ENCODE measurements at places on chromosomes 2 and 18.

- no peak for DNase-seq
Observed at GRCh38 chr2:59938181-59938580, 615.3 kb downstream of the BCL11A start.

GRCh38 chr2:97966545-97967215, 29.1 kb downstream of the TMEM131 start:
- DNase-seq = no peak

DNA sequence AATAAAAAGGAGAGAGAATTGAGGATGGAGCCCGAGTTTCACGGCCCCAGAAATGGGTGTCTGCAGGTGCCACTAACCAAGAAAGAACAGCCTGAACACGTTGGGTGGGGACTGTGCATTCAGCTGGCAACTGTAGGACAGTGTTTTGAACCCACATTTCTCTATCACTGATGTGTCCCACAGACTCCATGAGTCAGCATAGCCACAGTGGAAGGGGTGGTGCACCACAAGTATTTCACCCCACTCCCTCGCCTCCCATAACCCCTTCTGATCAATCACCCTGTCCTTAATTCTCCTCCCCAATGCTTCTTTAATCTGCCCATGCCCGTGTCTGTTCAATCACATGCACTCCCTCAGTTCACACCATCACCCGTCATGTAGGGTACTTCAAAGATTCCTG, 291.5 kb downstream of the ZNF516 start:
- no peak for DNase-seq

- no peak for DNase-seq
Observed at GRCh38 chr2:11922294-11922693, 175.9 kb downstream of the LPIN1 start.

DNA sequence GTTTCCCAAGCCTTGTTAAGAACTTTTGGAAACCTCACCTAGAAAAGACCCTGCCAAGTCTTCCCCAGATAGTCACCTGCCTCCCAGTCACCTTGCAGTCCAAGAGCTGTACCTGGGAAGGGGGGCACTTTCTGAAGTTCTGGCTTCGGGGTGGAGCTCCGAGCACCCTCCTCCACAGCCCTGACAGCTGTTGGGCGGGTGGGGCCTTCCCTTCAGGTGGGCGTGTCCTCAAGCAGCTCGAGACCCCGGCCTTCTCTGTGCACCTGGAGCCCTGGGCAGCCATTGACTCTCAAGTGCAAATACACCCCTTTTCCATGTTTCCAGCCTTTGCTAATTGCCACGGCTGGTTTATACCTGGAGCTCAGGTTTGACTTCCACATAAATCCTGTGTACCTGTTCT, 37.0 kb upstream of the IGFBP5 start:
- no peak for DNase-seq

- no peak for DNase-seq
Observed at GRCh38 chr2:88148929-88149438, 21.1 kb upstream of the FABP1 start.

DNA sequence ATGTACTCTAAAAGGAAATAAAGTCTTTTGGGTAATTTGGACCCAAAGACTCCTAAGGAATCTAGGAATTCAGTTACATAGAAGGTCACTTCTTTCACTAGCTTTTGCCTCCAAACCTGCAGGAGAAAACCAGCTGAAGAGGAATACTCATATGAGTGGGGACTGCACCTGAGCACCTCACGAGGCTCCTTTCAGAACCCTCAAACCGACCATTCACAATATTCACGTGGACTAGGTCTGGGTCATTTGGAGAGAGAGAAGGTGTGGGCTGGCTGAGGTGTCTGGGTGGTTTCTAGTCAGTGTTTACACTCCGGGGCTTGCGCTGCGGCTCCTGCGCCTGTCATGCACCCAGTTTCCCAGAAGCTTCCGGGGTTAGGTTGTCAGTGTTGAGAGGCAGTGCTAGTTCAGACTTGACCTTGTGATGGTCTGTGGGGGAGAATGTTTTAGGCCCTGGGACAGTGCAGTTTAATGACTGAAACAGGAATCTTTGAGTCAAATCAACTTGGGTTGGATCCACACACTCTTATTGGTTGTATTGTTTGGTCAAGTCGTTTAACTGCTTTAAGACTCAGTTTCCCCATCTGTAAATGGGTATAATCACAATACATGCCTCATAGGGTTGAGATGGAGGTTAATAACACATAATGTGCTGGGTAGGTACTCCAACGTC, 78.4 kb downstream of the LIMS1 start:
- DNase-seq = peak; percentile 59

GRCh38 chr18:39796393-39796792, 2158.6 kb upstream of the PIK3C3 start:
- no peak for DNase-seq

DNA sequence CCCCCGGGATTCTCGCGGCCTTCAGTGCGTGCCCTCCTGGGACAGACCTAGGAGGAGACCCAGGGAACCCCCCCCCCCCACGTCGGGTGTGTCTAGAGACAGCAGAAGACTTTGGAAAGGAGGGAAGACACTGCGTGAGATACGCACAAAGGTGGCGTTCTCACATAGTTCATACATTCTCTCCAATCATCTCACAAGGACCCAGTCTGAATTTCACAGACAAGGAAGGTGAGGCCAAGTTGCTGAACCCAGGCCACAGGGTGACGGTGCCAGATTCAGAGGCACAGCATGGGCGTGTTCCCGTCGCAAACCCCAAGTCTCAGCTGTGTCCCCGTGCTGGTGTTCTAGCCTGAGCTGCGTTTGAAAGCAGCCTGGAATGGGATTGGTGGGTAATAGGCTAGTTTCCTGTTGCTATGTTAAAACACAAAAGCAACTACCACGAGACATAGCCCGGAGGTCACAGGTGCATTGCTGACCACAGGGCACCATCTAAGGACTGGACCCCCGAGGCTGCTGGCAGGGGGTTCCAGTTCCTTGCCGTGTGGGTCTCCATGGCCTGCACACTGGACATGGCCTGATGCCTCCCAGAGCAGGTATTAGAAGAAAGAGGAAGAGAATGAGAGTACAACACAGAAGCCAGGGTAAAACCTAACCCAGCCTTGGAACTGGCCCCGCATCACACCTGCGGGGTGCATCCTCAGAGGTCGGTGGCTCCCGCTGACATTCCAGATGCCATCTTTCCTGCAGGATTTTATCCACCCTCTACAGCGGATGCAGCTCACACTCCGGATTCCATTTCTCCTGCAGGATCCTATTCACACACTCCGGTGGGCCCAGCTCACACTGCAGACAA, 1.1 kb upstream of the PXDN start:
- no peak for DNase-seq

DNA sequence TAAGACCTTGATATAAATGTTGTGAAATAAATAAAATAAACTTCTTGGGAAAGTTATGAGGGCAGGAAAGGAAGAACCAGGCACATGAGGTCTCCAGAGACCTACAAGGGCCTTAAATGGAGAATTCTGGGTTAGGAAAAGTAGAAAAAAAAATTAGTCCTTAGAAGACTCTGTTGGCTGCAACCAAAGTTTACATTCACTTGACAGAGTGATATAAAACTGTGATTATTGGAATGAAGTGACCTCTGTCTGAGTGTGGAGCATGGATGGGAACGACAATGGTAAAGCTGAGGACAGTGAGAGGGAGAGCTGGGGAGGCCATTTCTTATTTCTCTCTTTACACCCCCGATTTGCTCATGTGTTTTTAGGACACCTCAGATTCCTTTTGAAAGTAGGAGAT, 29.0 kb upstream of the CAVIN2 start:
- DNase-seq = no peak

GRCh38 chr2:52622266-52622665, 1145.3 kb upstream of the CHAC2 start:
- DNase-seq = no peak

DNA sequence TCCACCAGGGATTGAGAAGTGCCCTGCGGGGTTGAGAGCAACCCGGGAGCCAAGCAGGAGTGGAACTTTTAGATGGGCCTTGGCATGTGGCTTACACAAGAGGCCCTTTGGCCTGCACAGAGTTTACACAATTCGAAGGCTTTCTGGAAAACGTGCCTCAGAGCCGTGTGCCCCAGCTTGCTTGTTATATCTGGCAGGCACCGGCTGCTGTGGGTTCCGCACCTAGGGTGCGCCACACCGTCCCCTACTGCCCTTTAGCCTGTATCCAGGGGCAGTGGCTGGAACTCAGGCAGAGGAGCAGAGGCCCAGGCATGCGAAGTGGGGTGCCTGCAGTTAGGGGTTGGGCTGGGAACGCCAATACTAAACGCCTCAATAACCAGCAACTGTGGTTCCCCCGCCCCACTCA, 32.9 kb upstream of the EDAR start:
- DNase-seq = no peak

GRCh38 chr2:219356834-219357233, 24.3 kb upstream of the RESP18 start:
- DNase-seq = no peak

- no peak for DNase-seq
Observed at GRCh38 chr18:49151482-49151881, 200.7 kb upstream of the SMAD7 start.

DNA sequence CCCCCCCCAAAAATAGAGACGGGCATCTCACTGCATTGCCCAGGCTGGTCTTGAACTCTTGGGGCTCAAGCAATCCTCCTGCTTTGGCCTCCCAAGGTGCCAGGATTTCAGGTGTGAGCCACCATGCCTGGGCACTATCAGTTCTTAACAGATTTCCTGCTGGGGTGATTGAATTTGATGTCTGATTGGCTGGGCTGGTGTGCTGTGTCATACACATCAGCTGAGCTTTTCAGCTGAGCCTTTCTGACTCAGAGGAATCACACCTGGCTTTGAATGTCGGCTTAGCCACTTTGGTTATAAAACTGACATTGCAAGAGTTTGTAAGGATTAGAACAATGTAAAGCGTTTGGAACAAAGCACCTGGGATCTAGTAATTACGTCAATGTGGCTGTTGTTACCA, 18.9 kb downstream of the NCAPH start:
- DNase-seq = no peak

- DNase-seq = no peak
Observed at GRCh38 chr2:223214394-223215253, 162.6 kb downstream of the KCNE4 start.

DNA sequence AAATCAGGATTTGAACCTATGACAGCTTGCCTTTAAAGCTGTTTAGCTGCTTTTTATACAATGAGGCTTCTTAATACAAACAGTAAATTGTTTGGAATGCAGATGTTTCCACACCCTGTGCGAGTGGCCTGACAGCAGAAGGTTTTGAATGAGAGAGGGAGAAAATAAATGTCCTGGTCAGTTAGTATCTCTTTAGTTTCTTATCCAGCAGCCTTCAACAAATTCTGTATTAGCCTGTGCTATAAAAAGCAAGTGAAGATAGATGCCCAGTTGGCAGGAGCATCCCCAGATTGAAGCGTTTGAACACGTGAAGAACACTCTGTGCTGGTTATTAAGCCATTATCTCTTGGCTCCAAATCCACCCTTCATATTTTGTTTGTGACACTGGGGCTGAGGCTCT, 70.6 kb downstream of the CERS6 start:
- DNase-seq = no peak

- DNase-seq = no peak
Observed at GRCh38 chr18:57806978-57807285, 3.8 kb upstream of the ATP8B1 start.

DNA sequence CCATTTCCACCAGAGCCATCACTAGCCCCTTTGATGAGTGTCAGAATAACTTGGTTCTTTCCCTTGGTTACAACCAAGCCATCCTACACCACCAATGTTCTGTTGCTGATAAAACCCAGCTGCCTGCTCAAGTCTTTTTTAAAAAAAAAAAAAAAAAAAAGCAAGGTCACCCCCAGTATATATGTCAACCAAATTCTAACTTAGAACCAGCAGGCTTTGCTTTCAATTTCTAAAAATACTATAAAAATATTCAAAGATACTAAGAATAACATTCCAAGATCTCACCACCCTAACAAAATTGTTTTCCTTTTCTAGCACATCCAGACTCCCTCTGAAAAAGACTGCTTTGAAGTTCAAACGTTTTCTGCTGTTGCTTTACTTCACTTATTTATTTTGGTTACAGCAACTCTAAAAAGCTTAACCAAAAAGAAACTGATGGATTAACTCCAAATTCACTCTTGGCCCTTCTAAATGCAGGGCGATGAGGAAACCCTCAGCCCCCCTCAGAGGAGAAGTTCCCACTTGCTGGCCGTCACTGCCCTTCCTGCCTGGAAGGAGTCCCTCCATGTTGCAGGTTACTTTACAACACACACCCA, 10.9 kb downstream of the UXS1 start:
- DNase-seq = no peak

DNA sequence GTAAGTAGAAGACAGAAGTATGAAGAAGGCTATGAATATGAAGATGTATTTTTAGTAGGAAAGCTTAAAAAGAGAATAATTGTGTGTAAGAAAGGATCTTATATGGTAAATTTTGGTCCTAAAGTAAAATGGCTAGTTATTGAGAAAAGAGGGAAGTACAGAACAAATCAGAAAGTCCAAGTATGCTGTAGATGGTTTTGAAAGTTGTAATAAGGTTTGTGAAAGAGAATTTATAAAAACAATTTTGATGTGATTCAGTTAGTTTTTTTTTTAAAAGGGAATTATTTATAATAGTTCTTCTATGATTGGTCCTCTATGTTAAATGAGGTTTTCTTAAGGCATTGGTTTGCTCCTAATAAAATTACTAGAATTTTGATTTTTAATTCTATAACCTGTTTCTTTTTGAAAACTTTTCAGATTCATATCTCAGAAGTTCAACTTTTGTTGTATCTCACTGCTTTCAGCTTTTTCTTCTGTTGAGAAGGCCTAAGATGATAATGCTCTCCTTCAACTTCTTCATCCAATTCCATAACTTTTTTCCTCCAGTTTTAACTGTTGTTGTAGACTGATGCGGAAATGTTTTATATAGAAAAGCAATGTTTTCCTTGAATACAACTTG, 322.7 kb downstream of the NOL4 start:
- no peak for DNase-seq

DNA sequence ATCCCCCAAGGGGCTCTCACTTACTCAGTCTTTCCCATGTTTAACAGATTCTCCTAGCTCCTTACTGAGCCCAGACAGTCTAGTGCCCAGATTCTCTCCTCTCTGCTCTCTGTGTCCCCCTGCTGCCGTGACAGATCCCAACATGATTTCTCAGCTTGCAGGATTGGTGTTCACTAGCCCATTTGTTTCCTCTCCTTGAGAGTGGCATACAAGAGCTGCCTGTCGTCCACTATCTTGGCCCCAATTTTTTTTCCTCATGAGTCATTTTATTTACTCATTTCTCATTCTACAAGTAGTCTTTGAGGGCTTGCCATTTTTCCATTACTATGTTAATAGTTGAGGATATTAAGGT, 199.9 kb upstream of the FN1 start:
- DNase-seq = no peak

- no peak for DNase-seq
Observed at GRCh38 chr2:234382131-234382530, 114.8 kb downstream of the ARL4C start.

GRCh38 chr2:18379870-18380269, 180.6 kb downstream of the RDH14 start:
- DNase-seq = no peak

- DNase-seq = no peak
Observed at GRCh38 chr2:48461721-48462120, 68.2 kb upstream of the STON1 start.

- no peak for DNase-seq
Observed at GRCh38 chr2:7766088-7766722, 849.0 kb downstream of the RNF144A start.
